DMS153 (cell line): ENCODE measurements at places on chromosomes 12 and 14.

DNA sequence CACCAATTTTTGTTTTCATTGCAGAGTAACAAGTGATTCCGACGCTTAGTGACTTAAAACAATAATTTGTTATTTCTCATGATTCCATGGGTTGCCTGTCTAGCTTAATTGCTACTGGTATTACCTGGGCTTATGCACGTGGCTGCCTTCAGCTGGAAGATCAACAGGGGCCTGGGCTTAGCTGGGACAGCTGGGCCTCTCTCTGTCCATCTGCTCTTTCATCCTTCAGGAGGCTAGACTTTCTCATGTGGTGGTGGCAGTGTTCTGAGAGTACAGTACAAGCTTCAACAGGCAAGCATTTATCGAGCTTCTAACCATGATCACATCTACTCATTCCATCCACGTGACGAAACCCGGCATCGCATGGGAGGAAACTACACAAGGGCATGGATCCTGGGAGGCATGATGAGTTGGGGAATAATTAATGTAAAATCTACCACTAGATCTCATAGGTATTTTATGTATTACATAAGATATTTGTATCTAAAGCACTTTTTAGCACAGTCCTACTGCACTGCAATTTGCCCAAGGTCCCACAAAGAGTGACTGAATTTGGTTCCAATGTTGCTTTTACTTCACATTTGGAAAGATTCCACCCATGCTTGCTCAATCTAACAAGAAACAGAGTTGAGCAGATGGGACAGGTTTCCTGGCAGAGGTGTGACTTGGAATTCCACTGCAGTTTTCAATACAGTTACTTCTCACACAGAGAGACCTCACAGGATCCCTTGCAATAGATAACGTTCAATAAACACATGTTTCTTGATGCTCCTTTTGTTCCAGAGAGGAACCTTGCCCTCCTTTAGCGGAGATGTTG is 153.1 kb upstream of the FRMD6 start:
- DNase-seq = no peak

DNA sequence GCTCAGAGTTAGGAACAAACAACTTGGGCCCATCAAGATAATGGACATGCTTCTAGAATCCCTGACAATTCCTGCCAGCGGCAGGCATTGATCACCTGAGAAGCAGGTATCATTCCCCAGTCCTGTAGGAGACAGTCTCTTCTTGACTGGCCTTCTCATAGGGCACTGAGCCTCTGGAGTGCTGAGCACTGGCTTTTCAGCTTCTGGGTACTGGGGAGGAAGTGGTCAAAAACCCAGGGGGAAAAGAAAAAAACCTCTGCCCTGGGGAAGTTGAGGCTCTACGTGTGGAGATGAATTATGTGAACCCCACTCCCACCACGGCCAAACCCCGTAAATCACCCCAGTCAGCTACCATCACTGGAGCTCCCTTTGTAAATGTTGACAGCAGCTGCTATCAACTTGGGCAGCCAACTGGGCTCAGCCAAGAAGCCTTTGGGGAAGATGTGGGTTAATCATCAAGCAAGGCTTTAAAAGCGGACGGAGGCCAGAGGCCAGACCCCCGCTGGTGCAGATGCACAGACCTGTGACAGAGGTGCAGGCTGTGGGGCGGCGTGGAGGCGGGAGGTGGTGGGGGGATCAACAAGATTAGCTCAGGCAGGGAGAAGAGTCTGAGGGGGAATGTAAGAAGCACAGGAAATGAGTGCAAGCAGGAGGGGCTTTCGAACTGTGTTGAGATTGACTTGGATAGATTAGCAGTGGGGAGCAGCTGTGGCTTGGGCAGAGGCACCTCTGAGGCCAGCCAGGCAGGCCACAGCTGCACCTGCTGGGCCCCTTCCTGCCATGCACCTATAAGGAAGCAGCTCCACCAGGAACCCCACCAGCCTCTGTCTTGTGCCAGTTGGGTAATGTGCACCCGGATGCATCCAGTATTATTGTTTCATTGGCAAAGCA is 105.4 kb upstream of the HIF1A start:
- DNase-seq = no peak

DNA sequence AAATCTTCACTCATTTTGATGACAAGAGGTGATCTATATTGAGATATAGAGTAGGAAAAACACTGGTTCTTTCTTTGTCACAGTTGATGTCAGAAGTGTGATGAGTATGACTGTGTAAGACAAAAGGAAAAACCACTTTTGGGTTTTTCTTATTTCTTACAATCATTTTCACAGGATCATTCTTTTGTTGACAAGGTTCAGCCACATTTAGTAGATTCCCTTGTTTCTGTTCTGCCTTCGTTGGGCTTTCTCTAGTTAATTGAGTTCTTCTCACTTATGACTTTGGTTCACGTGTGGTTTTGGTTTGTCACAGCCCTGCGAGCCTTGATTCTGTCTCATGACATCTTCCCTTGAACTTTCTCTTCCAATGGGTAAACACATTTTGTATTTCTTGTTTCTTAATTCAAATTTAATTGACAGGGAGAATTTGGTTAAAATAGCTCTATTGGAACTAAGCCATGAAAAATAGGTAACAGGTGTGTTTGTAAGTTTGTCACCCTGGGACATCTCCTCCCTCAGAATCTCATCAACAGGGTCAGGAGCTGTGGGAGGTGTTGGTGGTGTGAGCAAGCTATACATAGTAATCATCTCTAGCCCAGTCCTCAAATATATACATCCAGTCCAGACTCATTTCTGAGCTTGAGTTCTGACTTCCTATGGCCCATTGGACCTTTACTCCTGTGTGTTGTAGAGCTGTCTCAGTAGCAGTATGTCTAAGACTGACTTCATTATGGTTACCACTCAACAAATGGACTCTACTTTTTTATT is 255.3 kb downstream of the BMP4 start:
- no peak for DNase-seq

DNA sequence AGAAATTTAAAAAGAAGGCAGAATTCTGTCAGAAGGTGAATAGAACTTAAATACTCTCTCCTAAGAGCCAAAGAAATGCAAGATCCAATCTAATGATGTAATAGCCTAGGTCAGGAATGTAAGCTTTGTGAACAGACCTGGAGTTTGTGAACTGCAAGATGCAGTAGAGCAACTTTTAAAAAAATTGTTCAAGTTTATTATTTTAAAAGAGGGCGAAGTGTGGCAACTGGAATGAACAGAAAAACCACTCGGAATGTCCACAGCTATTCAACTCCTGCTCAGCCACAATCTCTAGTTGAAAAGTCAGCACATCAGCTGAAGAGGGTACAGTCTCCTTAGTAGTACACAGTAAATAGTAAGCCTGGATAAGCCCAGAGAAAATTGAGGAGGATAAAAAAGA is 228.8 kb downstream of the PPFIA2 start:
- DNase-seq = no peak

- DNase-seq = no peak
Measured at GRCh38 chr14:67514650-67515385, 18.3 kb upstream of the PLEKHH1 start.

GRCh38 chr12:112239881-112240280 is 114.5 kb downstream of the TRAFD1 start:
- DNase-seq = no peak
